ENCODE measurements at places on chromosomes 4 and X.

- DNase-seq = no peak
Measured at GRCh38 chrX:150873616-150874015, 24.9 kb downstream of the CD99L2 start.

GRCh38 chrX:79078114-79078513 lies 66.4 kb upstream of the GPR174 start:
- no peak for DNase-seq

DNA sequence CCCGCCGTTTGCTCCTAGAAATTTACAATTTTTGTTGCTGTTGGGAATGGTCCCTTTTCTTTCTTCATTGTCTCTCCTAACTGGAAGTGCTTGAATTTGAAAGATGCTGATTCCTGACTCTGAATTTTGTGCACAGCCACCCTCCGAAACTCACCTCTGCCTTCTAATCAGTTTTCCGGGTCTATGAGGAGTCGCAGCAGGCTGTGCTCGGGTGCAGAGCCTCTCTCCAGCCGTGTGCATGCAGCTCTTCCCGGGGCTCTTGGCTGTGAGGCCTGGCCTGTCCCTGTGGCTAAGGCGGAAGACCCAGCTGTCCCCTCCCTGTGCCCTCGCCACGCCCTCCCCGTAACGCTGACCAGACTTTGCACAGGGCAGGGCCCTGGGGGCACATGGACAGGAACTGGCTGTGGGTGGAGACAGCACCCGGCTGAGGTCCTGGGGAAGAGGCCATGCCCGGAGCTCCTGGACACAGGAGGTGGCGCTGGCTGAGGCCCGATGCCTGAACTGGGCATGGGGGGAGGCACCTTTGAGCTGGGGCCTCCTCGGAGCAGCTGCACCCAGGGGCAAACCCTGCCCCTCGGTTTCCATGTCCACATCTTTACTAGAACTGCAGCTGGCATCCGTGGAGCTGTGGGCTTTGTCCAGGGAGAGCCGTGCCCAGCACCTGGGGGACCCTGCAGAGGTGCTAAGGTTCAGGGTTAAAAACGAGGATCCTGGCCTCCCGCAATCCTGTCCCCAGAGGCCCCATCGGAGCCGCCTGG lies 32.6 kb upstream of the SPON2 start:
- no peak for DNase-seq

DNA sequence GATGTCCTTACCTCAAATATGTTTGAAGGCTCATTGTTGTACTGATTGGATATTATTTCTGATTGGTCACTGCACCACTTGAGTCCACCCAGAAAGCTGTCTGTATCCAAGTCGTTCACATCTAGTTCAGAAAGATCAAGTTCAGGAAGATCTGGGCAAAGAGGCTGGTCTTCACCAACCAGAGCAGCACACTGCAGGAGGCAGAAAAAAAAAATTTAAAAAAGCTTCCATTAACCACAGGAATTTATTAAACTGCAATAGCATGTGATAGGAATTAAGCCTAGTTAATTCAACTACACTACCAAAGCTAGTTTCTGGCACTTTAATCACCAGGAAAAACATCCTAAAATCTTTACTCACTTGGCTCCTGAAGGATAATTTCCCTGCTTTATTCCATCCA lies 5.1 kb downstream of the PPARGC1A start:
- no peak for DNase-seq

GRCh38 chrX:79506001-79506400 lies 138.9 kb upstream of the ITM2A start:
- no peak for DNase-seq

GRCh38 chrX:54826598-54826997 lies 19.1 kb downstream of the MAGED2 start:
- DNase-seq = no peak

DNA sequence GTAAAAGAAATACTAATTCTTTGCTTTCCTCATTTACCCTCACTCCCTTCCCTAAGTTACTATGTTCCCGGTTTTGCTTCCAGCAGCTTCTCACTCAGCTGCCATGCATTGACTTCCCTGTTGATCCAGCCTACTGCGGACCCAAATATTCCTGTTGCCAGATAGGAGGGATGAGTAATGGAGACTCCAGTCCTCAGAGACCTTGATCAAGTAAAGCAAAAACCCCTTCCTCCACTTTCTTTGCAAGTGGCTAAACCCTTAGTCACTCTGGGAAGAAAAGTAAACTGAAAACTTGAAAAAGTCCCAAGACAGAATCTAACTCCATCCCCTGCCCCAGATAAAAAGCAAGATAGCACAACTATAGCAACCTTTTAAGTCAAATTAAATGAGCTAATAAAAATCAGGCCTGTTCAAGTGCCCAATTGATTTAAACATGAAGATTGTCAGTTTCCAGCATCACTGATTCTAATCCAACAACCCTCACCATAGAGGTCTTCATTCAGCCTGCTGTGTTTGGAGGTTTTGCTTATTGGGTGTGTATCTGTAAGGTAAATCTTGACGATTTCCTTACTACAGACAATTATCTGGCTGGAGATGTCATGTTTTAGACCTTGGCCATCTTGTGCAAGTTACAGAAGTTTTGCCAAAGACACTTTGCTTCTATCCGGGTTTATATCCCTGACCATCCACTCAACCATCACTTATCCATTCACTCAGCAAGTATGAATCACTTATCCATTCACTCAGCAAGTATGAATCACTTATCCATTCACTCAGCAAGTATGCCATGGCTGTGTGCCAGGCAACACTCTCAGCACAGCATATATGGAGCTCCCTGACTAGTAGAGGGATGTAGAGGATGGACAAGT lies 17.6 kb downstream of the FGFBP1 start:
- DNase-seq = peak; percentile 90

DNA sequence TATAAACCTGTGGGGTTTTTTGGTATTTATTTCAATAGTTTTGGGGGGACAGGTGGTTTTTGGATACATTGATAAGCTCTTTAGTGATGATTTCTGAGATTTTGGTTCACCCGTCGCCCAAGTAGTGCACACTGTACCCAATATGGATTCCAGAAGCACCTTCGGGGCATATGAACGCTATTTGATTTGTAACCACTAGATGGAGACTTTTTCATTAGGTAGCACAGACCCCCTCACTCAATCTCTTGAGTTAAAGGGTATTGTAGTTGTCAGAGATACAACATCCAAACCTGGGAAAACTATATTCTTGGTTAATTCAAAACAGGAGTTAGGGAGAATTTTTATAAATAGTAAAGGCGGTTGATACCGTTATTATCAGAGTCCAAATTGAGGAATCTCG lies 79.8 kb downstream of the SPANXN3 start:
- DNase-seq = no peak

DNA sequence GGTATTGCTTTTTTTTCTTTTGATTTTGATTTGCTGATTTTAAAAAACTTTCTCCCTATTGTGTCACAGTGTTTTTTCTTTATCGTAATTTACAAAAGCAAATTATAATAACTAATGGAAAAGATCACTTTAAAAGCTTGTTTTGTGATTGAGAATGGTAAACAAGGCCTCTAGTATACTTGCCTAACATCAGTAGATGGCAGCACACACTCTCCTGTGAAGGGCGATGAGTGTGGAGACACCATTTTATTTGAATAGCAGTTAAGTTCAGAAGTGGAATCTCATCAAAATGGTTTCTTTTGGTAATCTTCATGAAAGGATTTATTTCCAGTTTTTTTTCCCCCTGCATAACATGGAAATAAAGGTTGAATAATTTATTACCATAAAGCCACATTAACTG lies 72.3 kb downstream of the PAK3 start:
- no peak for DNase-seq

DNA sequence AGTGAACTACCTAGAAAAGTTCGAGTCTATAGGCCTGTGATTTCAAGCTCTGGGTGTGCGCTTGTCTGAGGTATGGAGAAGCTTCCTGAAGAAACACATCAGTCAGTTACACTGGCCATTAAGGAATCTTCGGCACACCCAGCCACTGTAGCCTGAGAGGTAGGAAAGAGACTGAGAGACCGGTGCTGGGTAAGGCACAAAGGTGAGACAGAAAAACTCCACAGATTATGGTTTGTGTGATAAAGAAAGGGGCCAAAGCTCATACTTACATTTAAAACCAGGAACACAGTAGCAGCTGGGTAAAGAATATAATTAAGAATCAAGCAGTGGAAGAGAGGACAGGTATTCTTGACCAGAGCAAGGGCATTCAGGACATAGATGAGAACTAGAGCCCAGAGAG lies 74.8 kb upstream of the TTC29 start:
- DNase-seq = no peak

DNA sequence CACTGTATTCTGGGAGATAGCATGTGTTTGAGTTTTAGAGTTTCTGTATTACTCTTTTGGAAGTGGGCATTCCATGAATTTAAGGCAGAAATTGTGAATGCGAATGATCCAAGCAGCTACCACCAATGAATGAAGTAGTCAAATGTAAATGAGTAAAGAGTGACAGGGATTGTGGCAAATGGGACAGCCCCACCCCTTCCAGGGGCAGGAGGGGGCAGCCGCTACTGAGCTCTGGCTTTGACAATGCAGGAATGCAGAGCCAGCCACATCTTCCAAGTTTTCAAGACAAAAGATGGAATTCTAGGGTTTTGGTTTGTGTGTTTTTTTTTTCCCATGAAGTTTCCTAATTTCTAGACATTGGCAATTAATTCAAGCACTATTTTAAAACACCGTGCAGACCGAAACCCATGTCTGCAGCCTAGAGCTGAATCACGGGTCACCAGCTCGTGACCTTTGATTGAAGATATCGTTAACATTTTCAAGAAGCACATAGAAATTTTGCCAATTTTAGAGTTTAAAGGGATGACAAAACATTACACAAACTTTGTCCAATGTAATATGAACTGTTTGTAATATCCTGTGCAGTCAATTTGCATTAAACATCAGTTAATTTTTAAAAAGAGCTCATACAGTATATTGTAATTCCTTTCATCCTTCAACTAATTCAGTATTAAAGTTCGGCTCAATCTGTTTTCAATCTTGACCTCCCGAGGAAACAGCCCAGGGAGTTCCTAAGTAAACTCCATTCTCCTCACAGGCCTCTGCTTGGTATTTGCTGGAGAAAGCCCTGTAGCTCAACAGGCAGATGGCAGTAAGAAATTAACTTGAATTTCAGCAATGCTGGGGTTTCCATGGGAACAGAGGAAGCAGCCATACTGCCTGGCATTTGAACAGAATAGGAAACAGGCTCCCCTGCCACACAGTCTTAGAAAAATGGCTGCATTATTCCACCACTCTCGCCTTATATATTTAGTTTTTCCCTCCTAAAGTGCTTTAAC lies 83.4 kb downstream of the UCHL1 start:
- DNase-seq = no peak

GRCh38 chrX:6184900-6185515 lies 43.7 kb downstream of the NLGN4X start:
- DNase-seq = no peak

DNA sequence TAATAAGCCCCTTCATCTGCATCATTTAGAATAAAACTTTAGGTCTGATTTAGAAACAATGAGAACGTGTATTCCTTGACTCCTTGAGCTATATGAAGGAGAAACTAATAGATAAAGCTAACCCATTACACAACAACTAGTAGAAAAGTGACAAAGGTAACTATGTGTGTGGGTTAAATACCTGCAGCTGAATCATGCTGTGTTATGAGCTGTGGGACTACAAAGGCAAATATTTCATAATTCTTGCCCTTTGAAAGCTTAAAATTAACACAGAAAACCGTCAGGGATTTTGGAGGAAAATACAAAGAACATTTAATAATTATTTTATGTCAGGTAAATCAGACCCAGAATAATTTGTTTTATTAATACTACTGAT lies 898 bp upstream of the NDP start:
- no peak for DNase-seq

DNA sequence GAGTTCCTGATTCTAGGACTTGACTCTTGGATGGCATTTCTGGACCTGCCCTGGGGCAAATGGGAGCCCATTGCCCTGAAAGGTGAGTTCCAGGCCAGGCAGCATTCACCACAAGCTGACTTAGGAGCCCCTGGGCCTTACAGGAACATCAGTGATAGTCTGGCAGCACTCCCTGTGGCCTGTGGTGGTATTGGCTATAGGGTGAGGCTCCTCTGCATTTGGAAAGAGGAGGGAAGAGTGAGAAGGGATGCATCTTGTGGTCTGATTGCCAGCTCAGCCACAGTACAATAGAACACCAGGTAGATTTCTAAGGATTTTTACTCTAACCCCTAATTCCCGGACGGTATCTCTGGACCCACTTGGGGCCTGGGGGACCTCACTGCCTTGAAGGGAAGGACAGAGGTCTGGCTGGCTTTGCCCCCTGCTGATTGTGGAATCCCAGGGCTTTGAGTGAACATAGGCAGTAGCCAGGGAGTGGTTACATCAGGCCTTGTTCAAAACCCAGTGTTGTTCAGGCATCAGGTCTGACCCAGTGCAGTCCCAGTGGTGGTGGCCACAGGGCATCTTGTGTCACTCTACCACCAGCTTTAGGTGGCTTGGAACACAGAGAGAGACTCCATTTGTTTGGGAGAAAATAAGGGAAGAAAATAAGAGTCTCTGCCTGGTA lies 32.9 kb downstream of the MAGED4 start:
- DNase-seq = no peak

DNA sequence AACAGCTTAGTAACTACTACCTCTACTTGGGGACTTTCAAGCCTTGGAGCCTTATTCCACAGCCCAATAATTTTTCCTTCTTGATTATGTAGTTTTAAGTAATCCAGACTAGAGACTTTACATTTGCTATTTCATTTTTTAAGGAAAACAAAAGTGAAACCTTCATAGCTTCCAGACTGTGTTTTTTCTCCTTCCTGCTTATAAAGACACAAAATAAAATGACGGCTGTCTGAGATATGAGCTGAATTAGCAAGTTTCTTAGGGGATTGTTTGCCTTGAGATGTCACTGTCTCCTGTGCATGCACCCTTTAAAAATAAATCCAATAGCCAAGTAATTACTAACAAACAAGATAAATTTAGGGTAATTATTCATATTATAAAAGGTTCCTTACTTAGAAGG lies 78.8 kb upstream of the PACRGL start:
- DNase-seq = no peak

DNA sequence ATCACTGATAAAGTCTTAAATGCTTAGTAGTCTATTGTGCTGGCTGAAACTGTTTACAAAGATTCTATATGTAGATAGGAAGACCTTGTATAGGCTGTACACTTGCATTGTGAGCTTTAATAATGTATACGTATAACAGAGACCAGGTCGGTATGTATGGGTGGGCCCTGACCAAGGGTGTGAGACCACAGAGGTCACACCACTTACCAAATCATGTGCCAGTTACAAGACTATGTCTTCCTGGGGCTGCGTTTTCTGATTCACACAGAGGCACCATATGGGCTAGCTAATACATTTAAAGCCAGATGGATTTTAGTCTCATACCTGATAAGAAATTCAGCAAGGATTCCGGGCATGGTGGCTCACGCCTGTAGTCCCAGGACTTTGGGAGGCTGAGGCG lies 8.8 kb downstream of the DIAPH2 start:
- no peak for DNase-seq

GRCh38 chrX:136647677-136648360 lies at the start of gene CD40LG:
CD40LG (plus strand) TSS chrX:136648158; CDS start chrX:136648249, 91 bp downstream.
- DNase-seq = no peak

All from kidney capillary endothelial cell (primary cell).